Stimulated activated CD4-positive, alpha-beta T cell treated with anti-CD3 and anti-CD28 coated beads, Interleukin-4, amount 100 ng/mL, for 48 hours (primary cell): ENCODE measurements at places on chromosomes 12 and 14.

GRCh38 chr12:87266305-87266704 lies 762.9 kb downstream of the C12orf50 start:
- DNase-seq, result no peak

GRCh38 chr14:58944343-58944967 lies 244.0 kb upstream of the DAAM1 start:
- DNase-seq, result no peak

- DNase-seq, result no peak
Measured at GRCh38 chr12:84034871-84035270, 877.7 kb downstream of the SLC6A15 start.

DNA sequence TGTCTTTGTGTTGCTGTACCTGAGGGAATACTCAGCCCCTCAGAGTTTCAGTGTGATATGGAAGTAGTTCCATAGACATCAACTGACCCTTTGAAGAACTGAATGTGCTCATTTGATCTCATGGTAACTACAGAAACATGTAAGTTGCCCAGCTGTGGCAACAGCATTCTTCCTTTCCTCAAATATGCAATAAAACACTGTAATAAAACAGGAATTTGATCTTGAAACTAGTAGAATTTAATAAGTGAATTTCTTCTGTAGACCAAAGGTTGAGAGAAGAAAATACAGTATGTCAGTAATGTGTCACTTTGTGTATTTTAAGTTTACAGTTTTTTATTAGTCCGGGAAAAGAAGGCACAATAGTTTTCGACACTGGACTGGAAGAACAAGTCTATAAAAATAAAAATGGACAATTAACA lies 31.9 kb downstream of the KCTD10 start:
- DNase-seq, result no peak

DNA sequence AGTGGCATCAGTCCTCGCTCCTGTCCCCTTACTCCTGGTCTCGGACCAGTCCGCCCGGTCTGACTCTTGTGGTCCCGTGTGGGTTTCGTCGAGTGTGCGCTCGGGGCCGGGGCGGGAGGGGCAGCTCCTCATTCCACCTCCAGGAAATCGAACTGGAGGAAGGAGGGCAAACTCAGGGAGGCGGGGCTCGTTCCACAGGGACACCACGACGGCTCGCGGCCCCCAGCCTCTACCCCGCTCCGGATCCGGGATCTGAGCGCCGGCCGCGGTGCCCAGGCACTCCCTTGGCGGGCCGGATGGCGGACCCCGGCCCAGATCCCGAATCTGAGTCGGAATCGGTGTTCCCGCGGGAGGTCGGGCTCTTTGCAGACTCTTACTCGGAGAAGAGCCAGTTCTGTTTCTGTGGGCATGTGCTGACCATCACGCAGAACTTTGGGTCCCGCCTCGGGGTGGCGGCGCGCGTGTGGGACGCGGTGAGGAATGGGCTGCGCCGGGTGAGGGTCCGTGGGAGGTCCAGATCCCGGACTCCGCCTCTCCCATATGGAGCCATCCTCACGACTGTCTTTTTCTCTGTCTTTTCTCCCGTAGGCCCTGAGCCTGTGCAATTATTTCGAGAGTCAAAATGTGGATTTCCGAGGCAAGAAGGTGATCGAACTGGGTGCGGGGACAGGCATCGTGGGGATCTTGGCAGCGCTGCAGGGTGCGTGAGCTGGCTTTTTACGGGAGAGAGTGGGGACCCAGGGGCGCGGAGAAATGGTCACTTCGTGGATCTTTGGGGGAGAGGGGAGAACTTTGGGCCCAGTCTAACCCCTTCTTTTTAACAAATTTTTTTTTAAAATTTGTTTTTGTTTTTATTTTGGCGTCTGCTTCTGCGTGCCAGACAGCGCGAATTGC lies at the start of gene EEF1AKMT3:
EEF1AKMT3 (plus strand) TSS at position 186 of the 894 bp plus-strand sequence; CDS start at position 297, 111 bp downstream.
- no peak for DNase-seq

DNA sequence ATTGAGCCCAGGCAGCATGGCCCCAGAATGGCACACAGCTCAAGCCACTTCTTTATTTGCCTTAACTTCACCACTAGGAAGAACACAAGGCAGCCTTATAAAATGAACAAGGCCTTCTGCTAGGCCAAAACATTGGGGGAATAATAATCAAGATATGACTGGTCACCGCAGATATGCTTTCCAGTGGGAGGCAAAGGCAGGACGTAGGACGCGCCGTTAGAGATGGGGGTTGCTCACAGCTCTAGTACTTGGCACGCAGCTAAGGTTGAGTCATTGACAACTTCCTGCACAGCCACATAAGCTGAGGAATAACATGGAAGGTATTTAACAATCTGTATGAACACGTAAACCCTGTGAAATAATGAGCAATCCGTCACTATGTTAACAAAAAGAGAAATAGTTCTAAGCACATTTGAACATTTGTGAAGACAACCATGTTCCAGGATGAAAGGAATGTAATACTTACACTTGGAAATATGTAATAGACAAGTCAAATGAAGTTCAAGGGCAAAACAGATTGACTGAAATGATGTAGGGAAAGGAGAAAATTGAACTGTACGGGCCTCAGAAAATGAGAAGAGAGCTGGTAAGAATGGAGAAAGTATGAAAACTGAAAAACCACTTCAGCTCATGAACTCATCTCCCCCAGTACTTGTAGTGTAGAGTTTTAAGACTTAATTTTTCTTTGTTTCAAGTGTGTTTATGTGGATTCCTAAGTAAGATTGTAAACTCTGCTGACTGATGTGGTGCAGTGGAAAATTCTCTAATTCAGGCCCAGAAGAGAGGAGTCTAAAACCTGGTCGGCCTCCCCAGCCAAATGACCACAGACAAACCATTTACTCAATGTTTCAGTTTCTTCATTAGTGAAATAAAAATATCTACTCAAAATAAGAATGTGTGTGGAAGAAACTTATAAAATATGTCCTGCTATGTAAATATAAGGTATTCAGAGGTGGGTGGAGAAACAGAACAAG lies 59.3 kb upstream of the CCDC91 start:
- DNase-seq, result no peak

- no peak for DNase-seq
Measured at GRCh38 chr12:78802593-78802992, 62.0 kb upstream of the SYT1 start.
